Frontal cortex (tissue), 4 donors: ENCODE measurements at places on chromosomes 5 and 9. TPM values are rescaled to one million over a fixed set of nuclear protein-coding genes. Genes with fewer than 3 reads are reported as not detected.

PCSK5 gene
- total RNA-seq: 15.5 TPM

MAMDC2 gene
- total RNA-seq: 2.0 TPM

MLANA gene
- total RNA-seq: not detected

DNA sequence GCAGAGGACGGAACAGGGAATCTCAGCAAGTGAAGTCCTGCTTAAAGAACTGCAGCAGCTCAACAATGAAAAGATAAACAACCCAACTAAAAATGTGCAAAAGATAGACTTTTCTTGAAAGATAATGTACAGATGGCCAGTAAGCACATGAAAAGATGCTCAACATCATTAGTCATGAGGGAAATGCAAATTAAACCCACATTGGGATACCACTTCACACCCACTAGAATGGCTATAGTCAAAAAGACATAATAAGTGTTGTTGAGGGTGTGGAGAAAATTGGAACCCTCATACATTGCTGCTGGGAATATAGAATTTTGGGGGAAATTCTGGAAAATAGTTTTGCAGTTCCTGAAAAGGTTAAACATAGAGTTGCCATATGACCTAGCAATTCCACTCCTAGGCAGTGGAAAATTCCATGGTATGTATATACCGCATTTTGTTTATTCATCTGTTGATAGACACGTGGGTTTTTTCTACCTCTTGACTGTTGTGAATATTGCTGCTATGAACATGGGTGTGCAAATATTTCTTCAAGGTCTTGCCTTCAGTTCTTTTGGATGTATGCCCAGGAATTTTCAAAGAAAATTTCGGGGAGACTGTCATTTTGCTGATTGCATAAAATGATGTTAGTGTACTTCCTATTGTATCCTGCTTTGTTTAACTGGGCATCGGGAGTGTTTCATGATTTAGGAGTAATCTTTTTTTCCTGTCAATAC lies 7.2 kb downstream of the CNOT8 start:
- DNase-seq: no peak
